ENCODE measurements at places on chromosomes 3 and 15. TPM values are rescaled to one million over a fixed set of nuclear protein-coding genes. Genes with fewer than 3 reads are reported as not detected.

The USP8 gene
- 54.9 TPM for total RNA-seq

The PAQR9 gene
- total RNA-seq = not detected

The PRSS50 gene
- total RNA-seq = not detected

The PLCB2 gene
- total RNA-seq = 182 TPM

The TPRG1 gene
- total RNA-seq = 0.24 TPM

The MAGI1 gene
- total RNA-seq = 0.05 TPM

The AHSG gene
- not detected for total RNA-seq

The LSMEM2 gene
- total RNA-seq = not detected

The PHLDB2 gene
- 4.0 TPM for total RNA-seq

The ARHGEF26 gene
- 0.10 TPM for total RNA-seq

The OIP5 gene
- total RNA-seq = 12.8 TPM

The GPR149 gene
- total RNA-seq = not detected

The ISLR2 gene
- not detected for total RNA-seq

The TP63 gene
- 0.13 TPM for total RNA-seq

The CLASP2 gene
- total RNA-seq = 42.5 TPM

The CHST2 gene
- 1.1 TPM for total RNA-seq

The ZNF860 gene
- not detected for total RNA-seq

The CRABP1 gene
- total RNA-seq = not detected

The GNB4 gene
- 2.3 TPM for total RNA-seq

The WHAMM gene
- 17.8 TPM for total RNA-seq

The MESP1 gene
- total RNA-seq = 1.4 TPM

The IQCH gene
- total RNA-seq = 0.66 TPM

The FANCD2OS gene
- not detected for total RNA-seq

The PLCL2 gene
- total RNA-seq = 46.7 TPM

The SPG21 gene
- total RNA-seq = 54.6 TPM
